Activated T-cell treated with anti-CD3 and anti-CD28 coated beads, Interleukin-2, amount 50 U/mL, for 4 hours (primary cell): ENCODE measurements at places on chromosomes 5 and 9. TPM values are rescaled to one million over a fixed set of nuclear protein-coding genes. Genes with fewer than 3 reads are reported as not detected.

DNA sequence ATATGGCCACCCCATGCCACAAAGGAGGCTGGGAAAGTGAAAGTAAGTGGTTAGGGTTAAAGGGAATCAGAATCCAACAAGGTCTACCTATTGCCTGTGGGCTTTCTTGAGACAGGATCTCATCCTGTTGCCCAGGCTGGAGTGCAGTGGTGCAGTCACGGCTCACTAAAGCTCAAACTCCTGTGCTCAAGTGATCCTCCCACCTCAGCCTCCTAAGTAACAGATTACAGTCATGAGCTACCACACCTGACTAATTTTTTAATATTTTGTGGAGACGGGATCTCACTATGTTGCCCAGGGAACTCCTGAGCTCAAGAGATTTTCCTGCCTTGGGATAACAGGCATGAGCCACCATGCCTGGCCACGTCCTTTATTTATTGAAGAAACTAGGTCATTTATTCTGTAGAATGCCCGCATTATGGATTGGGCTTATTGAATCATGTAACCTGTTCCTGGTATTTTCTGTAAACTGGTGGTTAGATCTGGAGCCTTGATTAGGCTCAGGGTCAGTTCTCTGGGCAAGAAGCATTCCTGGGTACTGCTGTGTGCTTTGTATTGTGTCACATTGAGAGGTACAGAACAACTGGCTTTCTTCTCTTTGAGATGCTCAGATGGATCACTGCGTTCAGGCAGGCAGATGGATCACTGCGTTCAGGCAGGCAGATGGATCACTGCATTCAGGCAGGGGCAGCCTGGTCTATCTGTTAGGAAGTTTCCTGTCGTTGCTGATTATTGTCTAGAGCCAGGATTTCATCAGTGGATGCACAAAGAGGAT lies 41.6 kb downstream of the ERGIC1 start:
- no peak for DNase-seq

The ITGA2 gene
- 1.1 TPM for total RNA-seq

- no peak for DNase-seq
Observed at GRCh38 chr9:136761545-136761981, 2.8 kb downstream of the LCN15 start.

The EGFLAM gene
- total RNA-seq = not detected

- DNase-seq = no peak
Observed at GRCh38 chr5:155826611-155827507, 500.1 kb upstream of the SGCD start.

- DNase-seq = no peak
Observed at GRCh38 chr9:19288081-19288480, 57.6 kb downstream of the DENND4C start.

GRCh38 chr9:132000659-132001058 lies 79.0 kb downstream of the MED27 start:
- DNase-seq = no peak

DNA sequence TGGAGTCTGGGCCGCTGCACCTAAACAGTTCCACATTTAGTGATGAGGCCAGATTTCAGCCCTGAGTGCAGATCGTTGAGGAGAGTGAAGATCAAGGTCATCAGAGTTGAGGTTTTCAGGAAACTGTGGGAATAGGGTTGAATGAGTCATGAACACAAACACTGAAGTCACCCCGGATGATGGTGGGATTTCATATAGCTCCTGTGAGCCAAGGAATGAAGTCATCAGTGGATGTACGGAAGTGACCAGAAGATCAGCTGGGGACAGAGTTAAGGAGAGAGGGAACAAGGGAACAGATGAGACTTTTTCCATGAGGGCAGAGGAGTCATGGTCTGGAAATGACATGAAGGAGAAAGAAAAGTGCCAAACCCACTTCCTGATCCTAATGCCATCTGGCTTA lies 36.5 kb downstream of the PALM2AKAP2 start:
- DNase-seq = no peak

DNA sequence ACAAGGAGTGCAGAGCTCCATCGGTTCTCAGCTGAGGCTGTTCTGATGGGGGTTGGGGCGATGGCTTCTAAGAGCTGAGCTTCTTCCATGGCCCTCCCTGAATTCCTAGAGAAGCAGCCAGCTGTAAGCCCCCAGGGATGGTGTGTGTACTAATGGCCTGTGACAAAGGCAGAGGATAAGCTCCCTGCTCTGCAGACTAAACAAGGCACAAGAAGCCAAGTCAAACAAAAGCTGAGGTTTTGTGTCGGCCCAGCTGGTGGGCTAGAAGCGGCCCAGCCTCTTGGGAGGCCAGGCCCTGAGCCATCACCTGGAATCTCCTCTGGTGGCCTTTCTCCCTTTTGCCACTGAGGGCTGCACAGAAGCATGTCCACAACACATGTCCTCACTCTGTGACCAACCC lies 75.0 kb upstream of the XPA start:
- no peak for DNase-seq

DNA sequence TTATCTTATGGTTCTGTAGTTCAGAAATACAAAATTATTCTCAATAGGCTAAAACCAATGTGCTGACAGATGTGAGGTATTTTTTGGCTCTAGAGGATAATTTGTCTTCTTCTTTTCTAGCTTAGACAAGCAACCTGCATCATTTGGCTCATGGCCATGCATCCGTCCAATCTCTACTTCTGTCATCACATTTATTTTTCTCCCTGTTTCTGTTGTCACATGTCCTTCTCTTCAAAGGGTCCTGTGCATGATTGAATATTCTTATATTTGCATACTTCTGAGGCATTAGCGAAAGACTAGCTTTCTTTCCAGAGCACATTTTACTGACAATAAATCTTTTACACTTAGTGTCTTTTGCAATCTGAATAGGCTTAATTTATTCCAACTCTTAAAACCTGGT lies 564.7 kb downstream of the CDH10 start:
- DNase-seq = no peak

DNA sequence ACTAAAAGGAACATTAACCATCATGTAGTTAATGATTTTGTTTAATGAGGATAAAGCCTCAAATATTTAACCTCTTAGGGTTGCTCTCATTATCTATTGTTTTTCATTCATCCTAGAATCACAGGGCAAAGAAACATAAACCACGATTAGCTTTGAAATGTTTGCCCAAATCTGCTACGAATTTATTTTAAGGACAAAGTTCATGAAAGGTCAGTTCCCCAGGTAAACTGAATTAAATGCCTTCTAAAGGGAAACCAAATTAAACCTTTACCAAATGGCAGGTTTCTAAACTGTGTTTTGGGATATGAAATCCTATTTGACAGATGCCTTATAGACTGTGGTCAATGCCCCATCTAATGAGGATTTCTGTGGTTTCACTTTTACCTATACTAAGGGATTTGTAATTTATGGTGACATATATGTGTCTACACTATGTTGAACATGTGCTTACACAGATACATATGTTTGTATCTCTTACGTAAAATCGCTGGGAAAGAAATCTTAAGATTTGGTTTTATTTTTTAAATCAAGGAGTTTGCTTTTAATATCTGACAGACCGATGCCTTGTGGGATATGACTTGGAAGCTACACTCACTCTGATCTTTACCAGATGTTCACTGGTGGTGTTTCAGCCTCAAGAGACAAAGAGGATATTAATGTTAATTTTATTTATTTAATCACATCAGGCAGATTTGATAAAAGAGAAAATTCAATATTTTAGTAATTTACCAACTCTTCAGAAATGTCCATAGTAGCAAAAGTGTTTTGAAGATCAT lies 188.4 kb downstream of the GLIS3 start:
- no peak for DNase-seq

GRCh38 chr5:35880156-35880555 lies 23.5 kb downstream of the IL7R start:
- DNase-seq = no peak

DNA sequence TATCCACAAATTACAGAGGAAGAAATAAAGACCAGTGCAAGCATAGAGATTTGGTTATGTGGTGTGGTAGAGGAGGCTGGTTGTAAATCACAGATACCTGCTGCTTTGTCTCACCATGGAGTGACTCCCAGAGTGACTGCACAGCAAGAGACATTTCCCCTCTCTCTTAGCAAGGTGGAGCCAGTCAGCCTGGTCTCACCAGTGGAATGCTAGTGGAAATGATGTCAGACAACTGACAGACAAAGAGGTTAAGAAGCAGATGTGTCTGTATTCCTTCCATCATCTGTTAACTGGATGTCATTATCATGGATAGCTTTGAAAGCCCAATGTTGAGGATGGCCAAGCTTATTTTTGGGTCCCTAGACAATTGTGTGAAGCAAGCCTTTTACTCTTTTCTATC lies 509.4 kb upstream of the SEMA6A start:
- DNase-seq = no peak

- DNase-seq = no peak
Observed at GRCh38 chr5:82309091-82309531, 31.0 kb upstream of the RPS23 start.

DNA sequence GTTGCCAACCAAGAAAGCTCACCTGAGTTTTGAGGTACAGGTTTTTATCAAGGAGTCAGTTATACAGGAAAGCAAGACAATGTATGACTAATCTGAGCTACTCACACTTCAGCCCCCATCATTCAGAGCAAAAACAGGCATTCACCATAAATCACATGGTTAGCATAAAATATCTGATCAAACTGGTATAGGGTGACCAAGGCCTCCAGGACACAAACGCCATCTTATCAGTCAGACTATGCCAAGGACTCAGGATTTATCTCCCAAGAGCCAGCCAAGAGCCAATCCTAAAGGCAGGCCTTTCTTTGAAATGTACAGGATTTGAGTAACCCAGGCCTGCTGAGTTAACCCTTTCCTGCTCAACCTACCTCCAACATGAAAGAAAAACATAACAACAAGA lies 313.0 kb upstream of the NREP start:
- no peak for DNase-seq

The C9orf153 gene
- not detected for total RNA-seq

- no peak for DNase-seq
Observed at GRCh38 chr9:78316166-78316892, 19.4 kb downstream of the PSAT1 start.

The BTNL8 gene
- total RNA-seq = not detected

- DNase-seq = no peak
Observed at GRCh38 chr5:76236684-76237083, 153.5 kb downstream of the SV2C start.

GRCh38 chr5:137264573-137264972 lies 234.6 kb downstream of the SPOCK1 start:
- no peak for DNase-seq

- no peak for DNase-seq
Observed at GRCh38 chr9:19049917-19050636, 850 bp downstream of the RRAGA start.
